ENCODE measurements at places on chromosomes 1 and 21.

- DNase-seq, result no peak
These were observed 7.3 kb downstream of the PSEN2 start for GRCh38 chr1:226877669-226878068.

DNA sequence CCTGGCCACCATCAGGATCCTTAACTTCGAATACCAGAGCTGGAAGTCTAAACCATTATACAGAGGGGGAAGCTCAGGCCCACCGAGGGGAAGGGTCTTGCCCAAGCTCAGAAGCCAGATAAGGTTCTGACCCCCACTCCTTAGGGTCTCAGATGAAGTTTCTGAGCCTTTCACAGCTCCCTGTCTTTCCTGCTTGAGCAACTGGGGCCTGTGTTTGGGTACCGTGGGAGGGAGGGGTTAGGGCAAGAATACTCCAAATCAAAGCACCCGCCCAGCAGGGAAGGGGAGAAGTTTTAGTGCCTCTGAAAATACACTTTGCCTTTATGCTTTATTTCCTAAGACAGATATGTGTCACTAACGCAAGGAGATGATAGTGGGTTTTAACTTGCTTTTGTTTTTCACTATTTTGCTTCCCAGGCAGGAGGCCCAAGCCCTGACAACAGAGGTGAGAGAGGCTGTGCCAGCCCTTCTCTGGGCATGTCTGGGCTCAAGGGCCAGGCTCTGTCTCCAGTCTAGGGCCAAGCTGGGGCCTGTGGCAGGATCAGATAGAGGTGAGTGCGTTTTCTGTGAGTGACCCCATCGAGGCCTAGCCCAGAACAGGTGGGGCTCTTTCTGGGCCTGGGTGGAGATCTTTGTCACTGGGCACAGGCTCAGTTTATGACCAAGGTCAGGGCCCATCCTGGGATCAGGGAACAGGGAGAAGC, 20.5 kb upstream of the TENT5B start:
- DNase-seq, result no peak

DNA sequence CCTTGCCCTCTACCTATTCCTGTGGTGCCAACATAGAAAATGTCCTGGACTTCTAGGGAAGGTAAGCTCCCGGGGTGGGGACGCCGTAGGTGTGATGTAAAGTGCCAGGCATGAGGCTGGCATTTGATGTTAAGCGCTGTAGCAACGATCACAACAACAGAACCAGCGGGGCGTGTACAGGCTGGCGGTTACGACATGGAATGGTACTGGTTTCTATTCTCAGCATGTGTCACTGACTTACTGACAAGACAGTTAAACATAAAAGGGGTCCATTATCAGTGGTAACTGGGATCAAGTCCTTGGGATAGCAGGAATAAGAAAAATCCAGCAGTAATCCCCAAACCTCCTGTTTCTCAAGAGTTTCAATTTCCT, 58.9 kb downstream of the TGFBR3 start:
- no peak for DNase-seq

GRCh38 chr1:234078143-234078542, 173.7 kb downstream of the SLC35F3 start:
- no peak for DNase-seq

GRCh38 chr1:205604825-205605505, 26.8 kb downstream of the ELK4 start:
- no peak for DNase-seq

DNA sequence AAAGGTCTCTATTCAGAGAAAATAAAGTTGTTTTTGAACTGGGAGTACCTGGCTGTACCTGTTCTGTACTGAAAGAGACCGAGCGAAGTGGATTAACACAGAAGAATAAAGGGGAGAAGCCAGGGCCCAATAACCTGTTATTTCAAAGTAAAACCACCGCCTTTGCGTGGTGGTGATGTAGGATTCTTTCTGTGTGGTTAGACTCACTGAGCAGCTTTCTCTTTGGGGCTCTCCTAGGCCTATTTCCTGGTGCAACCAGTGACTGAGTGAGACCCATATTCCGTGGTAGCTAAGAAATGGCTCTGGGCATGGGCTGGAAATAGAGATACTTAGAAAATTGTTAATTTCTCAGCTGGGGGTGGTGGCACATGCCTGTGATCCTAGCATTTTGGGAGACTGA, 99.9 kb downstream of the XCL2 start:
- no peak for DNase-seq

DNA sequence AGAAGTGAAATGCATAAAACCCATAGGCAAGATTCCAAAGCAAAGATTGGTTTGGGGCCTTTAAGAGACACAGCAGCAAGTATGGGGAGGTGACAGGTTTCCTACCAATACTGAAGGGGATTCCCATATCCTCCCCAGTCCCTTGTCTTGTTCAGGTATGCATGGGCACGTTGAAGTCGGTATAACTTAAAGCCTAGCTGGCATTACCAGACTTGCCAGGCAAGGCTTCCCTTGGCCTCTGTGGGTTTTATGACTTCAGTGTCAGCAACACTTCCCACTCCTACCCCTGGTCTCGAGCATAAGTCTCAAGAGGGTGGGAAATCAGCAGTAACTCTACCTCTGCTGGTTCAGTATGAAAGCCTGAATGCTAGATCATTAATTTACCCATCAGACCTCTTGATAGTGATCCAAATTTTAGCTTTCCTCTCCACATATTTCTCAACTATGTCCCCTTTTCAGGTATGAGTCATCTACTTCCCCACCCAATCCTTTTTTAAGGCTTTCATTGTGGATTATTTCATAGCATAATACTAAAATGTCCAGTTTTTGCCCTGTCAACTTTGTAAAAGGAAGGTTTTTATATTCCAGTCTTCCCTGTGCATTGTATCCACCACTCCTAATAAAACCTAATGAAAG, 6.8 kb downstream of the CYP4X1 start:
- DNase-seq, result no peak

GRCh38 chr1:231796141-231796540, 169.6 kb downstream of the DISC1 start:
- DNase-seq, result no peak

DNA sequence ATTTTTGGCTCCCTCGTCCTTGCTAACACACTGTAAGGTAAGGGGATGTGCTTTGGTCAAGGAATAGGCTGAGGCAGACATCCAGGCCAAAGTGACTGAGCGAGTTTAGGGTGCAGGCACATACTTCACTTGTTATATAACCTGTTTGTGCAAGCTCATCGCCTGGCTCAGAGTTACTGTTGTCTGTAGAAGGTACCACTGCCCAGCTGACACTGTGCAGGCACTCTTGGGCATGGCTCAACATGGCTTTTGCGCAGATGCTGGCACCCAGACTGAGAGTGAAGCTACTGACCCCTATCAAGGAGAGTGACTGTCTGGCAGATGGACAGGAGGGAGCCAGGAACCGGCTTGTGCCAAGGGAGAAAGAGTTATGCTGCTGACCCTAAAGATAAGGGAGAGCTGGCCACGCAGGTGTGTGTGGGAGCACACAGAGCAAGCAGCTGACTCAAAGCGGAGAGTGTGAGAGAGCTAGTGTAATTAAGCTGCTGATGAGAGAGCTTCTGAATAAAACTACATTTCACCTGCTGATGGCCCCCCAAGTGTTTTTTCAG, 307.3 kb upstream of the USP24 start:
- DNase-seq, result no peak

DNA sequence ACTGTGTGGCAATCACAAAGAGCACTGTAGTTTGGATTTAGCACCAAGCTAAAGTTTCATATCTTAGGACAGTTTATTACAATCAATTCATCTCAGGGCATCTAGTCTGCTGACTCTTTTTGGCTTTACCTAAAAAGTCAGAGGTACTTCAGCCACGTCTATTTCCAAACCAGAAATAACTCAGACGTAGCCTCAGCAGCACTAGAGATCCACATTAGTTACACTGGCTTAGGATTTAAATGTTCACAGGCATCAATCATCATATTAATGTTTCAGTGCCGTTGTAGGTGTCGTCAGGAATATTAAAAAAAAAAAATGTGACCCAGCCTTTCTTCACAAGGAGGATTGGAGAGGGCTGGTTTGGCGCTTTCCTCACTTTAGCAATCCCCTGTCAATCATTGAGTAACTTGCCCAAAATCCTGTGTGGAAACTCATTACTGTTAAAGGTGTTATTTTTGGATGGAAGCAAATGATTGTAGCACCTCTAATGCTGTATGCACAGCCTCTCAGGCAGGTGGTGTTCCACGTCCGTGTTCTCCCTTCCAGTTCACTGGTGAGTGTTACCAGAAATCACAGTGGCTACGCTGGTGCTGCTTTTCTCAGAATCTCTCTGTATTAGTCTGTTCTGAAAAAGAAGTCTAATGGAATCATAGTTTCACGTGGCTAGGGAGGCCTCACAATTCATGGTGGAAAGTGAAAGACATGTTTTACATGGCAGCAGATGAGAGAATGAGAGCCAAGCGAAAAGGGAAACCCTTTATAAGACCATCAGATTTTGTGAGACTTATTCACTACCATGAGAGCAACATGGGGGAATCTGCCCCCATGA, 45.4 kb downstream of the NEK7 start:
- no peak for DNase-seq

All from CD4-positive, alpha-beta T cell (primary cell).